ENCODE measurements at places on chromosomes 5 and 9.

DNA sequence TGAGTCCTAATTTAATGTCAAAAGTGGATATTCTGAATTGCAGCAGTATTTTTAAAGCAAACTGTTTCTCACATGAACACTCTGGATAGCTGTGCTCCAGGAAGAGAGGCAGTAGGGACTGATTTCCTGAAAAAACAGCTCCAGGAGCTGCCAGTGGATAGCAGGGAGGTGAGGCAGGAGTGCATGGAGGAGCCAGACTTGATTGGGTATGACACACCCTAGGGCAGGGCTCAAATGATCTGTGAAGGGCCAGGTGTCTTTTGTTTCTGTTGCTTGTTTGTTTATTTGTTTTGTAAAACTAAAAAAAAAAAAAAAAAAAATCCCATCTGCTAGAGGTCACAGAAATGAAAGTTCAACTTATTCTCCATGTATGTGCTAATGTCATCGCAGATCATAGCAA lies 83.4 kb downstream of the ADRB2 start:
- DNase-seq: no peak

GRCh38 chr5:55668356-55668755 lies 43.8 kb downstream of the SLC38A9 start:
- DNase-seq: peak; percentile 53

DNA sequence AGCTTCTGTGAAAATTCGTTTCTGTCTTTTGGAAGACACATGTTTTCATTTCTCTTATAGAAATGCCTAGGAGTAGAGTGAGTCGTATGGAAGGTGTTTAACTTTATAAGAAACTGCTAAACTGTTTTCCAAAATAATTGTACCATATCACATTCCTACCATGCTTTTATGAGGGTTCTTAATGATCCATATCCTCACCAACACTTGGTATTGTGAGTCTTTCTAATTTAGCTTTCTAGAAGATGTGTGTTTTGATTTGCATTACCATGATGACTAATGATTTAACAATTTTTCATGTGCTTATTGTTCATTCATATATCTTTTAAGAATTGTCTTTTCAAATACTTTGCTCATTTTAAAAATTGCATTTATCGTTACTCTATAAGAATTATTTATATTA lies 223.6 kb downstream of the COMMD10 start:
- no peak for DNase-seq

- no peak for DNase-seq
Measured at GRCh38 chr5:141051521-141051866, 320 bp downstream of the PCDHB1 start.

- DNase-seq: peak; percentile 48
Measured at GRCh38 chr9:77454663-77455062, 193.5 kb downstream of the GNA14 start.

GRCh38 chr9:36192196-36192595 lies 1.5 kb downstream of the CLTA start:
- DNase-seq: no peak

GRCh38 chr9:98879963-98880310 lies 63.8 kb upstream of the COL15A1 start:
- no peak for DNase-seq

GRCh38 chr5:103293719-103294118 lies 35.2 kb downstream of the MACIR start:
- DNase-seq: no peak

- no peak for DNase-seq
Measured at GRCh38 chr9:87676976-87677775, 48.7 kb upstream of the CTSL start.

DNA sequence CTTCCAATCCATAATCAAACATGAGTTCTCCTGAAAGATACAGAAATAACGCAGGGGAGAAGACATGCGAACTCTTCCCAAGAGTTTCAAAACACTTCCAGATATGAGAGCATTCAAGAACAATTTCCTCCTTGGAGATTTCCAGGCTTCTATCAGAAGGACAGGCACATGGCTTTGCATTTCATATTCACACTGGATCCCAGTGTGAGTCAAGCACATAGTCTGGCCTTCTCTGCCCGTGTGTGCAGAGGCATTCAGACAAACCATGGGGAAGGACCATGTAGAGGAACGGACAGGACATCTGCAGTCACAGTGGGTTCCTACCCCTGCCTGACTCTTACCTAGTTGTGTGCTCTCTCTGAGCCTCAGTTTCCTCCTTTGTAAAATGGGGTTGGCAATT lies 384.5 kb downstream of the NTRK2 start:
- DNase-seq: no peak

DNA sequence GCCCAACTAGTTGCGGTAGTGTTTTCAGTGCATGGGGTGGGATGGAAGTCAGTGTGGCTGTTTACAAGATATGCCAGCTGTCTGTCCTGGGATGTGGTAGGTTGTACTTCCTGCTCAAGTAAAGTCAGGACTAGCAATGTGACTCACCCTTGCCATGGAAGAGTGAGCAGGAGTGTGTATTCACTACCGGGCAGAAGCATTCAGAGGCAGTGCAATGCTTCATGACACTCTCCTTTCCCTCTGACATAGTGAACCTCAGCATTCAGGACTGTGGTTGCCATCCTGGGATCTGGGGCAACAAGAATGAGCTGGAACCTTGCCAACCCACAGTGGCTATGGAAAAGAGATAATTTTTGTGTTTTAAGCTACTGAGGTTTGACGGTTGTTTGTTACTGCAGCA lies 68.9 kb downstream of the BOD1 start:
- DNase-seq: no peak

DNA sequence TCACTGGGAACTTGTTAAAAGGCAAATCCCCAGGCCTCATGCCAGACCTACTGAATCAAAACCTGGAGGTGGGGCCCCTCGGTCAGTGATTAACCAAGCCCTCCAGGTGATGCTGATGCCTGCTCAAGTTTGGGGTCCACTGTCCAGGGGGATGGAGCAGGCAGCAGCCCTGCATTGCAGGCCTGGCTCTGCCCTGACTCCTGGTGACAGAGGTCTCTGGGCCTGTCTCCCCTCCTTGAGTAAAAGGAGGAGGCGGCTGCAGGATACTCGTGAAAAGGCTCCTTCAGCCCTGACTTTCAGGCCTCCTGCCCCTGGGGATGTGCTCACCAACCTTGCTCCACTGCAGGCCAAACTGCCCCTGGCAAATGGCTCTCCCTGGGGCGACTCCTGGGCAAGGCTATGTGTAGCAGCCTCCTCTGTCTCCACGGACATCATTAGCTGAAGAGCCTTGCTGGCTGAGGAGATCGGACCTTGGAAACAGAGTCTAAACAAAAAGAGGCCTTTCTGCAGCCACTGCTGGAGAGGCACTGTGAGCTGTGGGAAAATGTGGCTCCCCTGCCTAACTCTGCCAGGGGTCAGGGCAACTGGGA lies 134.8 kb upstream of the ALDH1B1 start:
- DNase-seq: no peak

GRCh38 chr5:64156261-64156660 lies 9.4 kb upstream of the RNF180 start:
- DNase-seq: no peak

- no peak for DNase-seq
Measured at GRCh38 chr5:14417792-14418765, 163.5 kb upstream of the OTULINL start.

DNA sequence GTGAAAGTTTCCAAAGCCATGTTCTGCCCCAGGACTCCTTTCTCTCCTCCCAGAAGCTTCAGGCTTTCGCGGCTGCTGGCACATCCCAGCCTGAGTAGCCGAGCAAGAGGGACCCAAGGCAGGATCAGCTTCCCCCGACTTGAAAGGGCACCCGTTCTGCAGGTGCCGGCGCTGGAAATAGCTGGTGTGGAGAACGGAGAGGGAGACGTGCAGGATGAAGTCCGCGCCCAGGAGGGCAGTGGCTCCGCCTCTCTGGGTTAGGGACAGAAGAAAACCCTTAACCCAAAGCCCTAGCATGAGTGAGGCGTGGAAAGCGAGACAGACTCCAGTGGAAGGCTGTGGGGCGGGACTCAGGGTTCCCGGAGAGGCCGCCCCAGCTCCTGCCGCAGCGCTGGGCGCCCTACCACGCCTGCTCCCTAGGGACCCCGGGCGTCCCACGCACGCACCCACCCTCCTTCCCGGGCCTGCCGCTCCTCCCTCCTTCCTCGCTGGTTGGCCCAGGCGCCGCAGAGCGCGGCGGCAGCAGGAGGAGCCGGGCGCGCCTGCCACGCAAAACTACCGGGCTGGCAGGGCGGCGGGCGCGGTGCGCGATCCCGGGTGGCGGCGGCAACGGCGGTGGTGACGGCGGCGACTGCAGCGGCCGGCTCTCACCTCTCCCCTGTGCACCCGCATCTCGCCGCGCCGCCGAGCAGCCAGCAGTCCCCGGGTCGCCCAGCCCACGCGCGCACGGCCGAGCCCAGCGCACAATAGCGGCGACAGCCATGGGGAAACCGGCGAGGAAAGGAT lies at the start of gene SLC1A1:
Gene SLC1A1, plus strand, starts transcription at position 550 of the 786 bp plus-strand sequence. Its CDS starts 212 bp downstream, at position 762.
- no peak for DNase-seq

- DNase-seq: no peak
Measured at GRCh38 chr5:142972064-142972570, 201.9 kb downstream of the ARHGAP26 start.

DNA sequence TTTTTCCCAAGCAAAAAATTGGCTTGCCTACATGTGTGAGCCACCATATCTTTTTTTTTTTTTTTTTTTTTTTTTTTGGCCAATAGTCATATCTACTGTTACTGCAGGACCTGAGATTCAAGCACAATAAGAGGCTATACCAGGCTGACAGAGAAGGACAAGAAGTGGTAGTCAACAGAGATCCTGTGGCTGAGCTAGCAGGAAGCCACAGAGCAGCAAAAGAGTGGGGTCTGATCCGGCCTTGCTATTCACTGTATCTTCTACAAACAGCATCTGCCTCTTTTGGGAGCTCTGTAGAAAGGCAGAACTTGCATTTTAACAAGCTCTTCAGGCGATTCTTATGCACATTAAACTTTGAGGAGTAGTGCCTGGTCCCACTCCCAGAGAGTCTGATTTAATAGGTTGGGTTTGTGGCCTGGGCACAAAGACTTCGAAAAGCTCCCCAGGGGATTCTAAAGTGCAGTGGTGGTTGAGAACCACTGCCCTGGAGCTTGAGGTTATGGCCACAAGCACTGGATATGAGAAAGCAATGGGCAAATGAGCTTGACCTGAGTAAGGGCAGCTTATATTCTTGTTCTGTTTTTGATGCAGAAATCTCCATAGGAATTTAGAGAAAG lies 162.8 kb downstream of the PIK3R1 start:
- DNase-seq: no peak

- no peak for DNase-seq
Measured at GRCh38 chr5:88819301-88819999, 63.5 kb downstream of the MEF2C start.

- no peak for DNase-seq
Measured at GRCh38 chr9:13728917-13729811, 449.7 kb upstream of the MPDZ start.

- DNase-seq: no peak
Measured at GRCh38 chr9:5630081-5630507, 1.2 kb downstream of the RIC1 start.

DNA sequence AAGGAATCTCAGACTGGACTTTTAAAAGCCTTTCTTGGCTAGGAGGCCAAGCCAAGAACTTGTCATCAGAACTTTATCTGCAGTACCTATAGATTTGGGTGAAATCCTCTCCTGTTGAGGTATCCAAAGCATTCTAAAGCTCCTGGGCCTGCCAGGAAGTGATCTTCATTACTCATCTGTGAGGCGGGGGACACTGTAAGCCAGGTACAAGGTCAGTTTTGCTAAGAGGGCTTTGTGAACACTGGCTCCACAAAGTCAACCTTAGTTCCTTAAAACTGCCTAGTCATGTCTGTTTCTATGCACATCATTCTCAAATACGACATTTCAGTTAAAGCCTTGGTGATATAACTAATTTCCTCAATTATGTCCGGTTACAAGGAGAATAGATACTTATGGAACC lies 236.7 kb downstream of the PIK3R1 start:
- no peak for DNase-seq

GRCh38 chr5:84304599-84304998 lies 80.1 kb downstream of the EDIL3 start:
- no peak for DNase-seq

GRCh38 chr5:9540791-9541190 lies 5.1 kb downstream of the SEMA5A start:
- no peak for DNase-seq

Measured in fibroblast of skin of left biceps (primary cell).